ENCODE measurements at places on chromosomes 6 and 20.

GRCh38 chr20:9903048-9903655, 64.3 kb upstream of the PAK5 start:
- DNase-seq: peak; percentile 20

GRCh38 chr20:33477386-33478234, 12.3 kb upstream of the CBFA2T2 start:
- peak; percentile 45 for DNase-seq

DNA sequence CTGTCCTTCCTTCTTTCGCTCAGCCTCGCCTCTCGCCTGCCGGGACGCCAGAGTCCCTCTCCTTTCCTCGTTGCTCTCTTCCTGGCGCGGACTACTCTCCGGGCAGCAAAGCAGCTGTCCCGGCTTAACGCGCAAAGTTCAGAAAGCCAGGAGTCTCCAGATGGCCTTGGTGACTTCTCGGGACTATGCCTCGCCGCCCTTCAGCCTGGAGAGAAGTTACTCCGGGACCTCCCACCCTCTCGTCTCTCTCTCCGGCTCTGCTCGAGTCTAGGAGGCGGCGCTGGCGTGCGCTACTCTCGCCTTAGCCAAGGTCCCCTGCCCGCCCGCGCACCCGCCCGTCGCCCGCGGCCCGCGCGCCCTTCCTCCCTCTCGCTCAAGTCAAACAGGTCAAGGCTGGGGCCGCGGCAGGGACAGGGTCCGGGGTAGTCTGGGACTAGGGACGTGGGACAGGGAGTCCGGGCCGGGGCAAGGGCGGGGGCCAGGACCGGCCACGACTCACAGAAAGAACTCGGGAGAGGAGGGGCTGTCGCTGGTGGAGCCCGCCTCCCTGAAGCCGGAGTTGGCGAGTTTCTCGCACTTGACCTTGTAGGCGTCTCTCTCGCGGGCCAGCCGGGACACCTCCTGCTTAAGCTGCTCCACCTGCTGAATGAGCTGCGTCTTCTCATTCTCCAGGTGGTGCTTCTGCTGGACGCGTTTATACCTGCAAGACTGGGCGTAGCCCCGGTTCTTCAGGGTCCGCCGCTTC, 1.5 kb downstream of the MAFB start:
- no peak for DNase-seq

- DNase-seq: peak; percentile 57
These were observed 17.6 kb upstream of the SNAI1 start for GRCh38 chr20:49964964-49965780.

- DNase-seq: peak; percentile 51
These were observed 3.4 kb upstream of the NSFL1C start for GRCh38 chr20:1469925-1470571.

GRCh38 chr6:30510419-30511168, 21.3 kb downstream of the HLA-E start:
- DNase-seq: no peak

- DNase-seq: no peak
These were observed 46.7 kb upstream of the IRF4 start for GRCh38 chr6:344816-345340.

GRCh38 chr6:14129575-14129974, 12.0 kb downstream of the CD83 start:
- DNase-seq: peak; percentile 83

DNA sequence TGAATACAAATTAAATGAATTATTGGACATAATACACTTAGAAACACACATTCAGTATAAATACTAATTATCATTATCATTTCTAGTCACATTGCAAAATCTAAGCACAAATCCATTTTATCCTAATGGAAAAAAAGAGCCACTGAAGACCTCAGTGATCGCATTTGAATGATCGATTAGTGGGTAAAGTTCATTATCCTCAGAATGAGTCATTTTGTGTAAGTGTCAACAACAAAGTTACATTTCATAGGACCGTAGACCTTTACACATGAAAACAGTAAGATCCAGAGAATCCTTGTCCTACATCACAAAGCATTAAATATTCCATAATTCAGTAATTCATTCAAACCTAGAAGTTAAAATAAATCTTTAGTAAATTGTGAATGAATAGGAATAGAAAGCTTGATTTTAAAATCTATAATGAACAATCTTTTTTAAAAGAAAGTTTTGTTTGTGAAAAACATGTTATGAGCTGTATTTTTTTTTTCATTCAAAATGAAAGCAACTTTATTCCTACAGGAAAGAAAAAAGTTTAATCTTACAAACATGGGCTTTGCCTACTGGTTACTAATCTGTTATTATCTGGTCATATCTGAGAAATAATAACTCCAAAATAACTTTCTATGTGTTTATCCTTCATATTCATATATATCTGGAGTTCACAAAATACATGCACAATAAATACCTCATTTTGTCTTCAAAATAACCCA, 33.7 kb downstream of the ROS1 start:
- DNase-seq: no peak

DNA sequence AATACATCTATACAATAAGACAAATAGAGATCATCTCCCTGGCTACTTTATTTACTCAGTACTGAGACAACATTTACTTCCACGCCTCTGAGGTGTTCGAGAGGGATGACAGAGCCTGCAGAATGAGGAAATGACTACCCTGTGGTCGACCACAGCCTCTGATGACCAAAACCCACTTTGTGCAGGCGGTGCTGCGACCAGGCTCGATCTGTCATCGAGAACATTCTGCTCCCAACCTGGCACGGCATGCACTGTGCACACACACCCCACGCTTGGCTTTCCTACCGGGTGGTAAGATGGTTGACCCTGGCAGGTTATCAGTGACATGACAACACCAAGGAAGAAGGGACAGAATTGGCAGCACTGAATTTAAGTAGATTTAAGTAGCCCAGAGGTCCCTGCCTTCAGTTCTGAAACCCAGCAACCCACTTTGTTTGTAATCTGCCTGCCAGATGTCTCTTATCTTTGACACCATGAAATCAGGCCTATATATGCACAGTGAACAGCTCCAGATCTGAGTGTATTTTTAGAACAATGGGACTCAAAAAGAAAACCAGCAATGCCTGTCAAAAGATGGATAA, 42.6 kb downstream of the TTI1 start:
- DNase-seq: peak; percentile 37

- DNase-seq: no peak
These were observed at the start of gene NRSN2 for GRCh38 chr20:346640-347316. Gene NRSN2 (plus strand): TSS chr20:347111. CDS start chr20:349644, 2,533 bp downstream.

GRCh38 chr6:156914181-156914580, 137.0 kb downstream of the ARID1B start:
- no peak for DNase-seq

DNA sequence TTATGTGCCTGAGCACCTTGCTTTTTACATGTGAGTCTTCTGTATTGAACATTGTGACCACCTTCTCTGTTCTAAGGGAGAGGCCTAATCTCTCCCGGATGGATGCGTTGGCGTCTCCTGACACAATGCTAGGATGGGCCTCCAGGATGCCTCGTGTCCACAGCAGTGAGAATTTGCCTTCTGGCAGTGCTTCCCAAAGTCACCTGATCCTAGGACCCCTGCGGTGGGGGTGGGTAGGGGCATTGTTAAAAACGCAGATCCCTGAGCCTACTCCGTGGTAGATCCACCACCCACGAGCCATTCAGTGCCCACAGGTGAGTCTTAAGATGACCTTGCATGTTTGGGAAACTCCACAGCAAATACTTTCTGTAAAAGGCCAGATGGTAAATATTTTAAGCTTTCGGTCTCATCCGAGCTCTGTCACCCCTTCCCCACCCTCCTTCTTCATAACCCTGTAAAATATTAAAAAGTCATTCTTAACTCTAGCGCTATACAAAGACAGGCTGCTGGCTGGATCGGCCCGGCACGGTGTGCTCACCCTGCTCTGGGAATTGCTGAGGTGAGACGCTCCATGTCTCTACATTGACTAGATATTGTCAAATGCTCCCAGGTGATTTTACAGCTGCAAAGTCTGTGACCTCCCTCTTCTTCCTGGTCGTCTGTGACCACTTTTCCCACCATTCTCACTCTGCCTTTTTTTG, 106.7 kb upstream of the IYD start:
- DNase-seq: no peak

DNA sequence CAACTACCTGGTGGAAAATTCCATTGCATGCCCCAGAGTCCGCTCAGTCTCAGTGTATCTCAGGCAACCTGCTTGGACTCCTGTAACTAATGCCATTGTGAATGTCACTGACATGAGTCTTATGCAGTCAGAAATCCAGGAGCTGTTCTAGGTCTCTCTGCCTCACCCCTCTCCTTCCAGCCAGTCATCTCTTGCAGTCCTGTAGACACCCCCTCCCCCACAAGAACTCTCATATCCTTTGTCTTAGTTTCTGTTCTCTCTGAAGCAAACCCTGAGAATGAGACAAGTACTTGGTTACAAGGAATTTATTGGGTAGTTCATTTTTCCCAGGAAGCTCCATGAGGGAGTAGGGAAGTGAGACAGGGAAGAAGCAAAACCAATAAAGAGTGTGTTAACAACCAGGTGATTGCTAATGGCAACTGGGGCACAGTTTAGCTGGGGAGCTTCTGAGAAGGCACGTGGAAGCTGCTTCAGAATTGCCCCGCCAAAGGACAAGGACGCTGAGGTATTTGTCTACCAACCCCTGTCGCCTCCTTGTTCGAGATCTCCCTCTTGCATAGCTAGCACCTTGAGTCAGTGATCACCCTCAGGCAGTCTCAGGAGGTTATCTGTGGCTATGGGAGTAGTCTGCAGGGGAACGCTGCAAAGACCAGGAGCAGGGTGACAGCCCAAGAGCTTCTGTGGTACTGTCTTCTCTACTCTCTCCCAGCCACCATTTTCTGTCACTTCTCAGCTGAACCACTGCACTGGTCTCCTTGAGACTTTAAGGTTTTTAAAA, 911.4 kb upstream of the FLRT3 start:
- DNase-seq: no peak

GRCh38 chr6:24872779-24873178, 63.0 kb downstream of the RIPOR2 start:
- no peak for DNase-seq

DNA sequence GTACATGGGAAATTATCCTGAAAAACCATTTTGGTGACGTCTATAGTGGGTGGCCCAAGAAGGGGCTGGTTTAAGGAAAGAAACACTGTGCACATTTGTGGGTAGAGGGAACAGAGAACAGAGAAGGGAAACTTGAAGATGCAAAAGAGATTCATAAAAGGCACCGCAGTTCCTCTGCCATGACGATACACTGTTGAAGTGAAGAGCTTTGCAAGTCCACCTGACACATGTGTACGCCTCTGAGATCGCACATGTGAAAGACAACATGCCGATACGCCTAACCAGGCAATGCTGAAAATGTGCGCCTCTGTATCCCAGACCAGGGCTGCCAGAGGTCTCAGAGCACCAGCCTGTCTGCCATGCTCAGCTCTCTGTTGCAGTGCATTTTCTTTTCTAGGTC, 180.9 kb downstream of the KIF16B start:
- DNase-seq: peak; percentile 49

- DNase-seq: no peak
These were observed 48.7 kb upstream of the CLVS2 start for GRCh38 chr6:122947355-122947754.

DNA sequence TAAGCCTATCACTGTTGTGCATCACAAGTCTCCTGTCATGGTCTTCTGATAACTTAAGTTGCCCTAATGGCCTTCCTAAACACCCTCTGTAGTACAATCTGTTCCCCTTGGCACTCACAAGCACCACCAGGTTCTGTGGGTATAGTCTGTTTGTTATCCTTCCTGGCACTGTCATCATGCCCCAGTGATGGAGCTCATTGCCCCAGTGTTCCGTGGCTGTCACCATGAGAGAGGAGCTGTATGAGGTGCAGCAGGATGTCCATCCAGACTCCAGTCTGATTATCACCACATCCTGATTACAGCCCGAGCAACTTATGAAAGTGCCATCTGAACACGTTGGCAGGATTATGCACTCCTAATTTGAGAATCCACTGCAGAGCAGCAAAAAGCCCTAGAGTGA, 380.1 kb downstream of the FRK start:
- DNase-seq: no peak

DNA sequence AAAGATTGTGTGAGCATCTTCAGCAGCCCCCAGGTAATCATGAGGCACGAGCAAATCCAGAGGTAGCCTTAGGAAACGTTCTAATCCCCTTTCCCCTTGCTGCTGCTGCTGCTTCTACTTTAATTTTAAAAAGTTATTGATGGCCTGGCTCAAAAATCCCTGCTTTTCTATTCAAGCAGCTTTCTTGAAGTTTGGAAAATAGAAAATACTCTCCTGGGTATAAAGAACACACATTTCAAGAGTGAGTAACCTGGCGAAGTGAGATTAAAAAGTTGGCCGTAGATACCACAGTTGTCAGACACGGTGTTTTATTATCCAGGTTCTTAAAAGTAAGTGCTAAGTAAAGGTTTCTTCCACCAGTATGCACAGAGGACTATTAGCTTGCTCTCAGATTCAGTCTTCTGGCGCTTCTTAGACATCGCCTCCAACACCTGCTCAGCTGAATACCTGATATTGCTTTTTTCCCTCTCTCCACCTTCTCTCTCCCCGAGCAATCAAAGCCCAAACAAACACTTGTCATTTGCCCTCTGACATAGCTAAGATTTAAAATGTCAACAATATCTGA, 150.7 kb downstream of the EDN3 start:
- DNase-seq: no peak

DNA sequence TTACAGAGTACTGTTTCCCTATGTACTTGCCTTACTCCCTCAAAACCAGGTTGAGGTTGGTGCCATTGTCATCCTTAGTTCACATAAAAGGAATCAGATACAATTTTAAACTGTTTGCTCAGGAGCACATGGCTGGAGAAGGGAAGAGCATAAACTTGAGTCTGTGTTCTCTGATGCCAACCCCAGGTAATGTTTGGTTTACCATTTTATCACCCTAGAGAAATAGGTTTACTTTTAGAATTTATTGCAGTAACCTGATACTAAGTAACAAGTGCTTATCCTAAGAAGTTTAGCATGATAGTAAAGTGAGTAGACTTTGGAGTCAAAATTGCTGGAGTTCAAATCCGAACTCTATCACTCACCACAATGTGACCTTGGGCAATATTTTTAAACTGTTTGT, 86.3 kb downstream of the RFPL4B start:
- no peak for DNase-seq

DNA sequence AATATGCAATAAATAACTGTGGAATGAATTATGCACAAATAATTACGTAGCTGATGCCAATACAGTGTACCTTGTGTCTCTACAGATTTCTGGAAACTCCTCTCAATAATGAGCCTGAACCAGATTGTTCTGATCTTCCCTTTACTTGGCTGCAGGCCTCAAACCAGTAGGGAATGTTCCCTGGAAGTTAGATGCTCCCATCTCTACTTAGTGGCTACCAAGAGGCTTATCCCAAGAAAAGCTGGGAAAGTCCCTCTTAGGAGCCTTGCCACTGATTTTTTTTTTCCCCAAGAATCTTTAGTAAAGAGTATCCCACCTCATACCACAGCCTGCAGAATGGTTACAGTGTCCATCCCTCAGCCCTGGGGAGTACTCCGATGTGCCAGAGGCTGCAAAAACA, 702.1 kb downstream of the RFPL4B start:
- DNase-seq: no peak

GRCh38 chr6:17096096-17096495, 5.8 kb upstream of the STMND1 start:
- DNase-seq: no peak
